Femur (tissue), 1 donor: ENCODE measurements at places on chromosomes 7 and 10.

- DNase-seq = no peak
Measured at GRCh38 chr7:134480730-134481129, 21.8 kb upstream of the AKR1B1 start.

GRCh38 chr10:48958598-48959190 is 19.1 kb upstream of the LRRC18 start:
- no peak for DNase-seq

- DNase-seq = peak; percentile 82
Measured at GRCh38 chr10:61974601-61975390, 73.3 kb downstream of the ARID5B start.

GRCh38 chr10:99346247-99346646 is 17.1 kb downstream of the CNNM1 start:
- DNase-seq = no peak

- no peak for DNase-seq
Measured at GRCh38 chr7:101365956-101366355, 3.3 kb downstream of the COL26A1 start.

DNA sequence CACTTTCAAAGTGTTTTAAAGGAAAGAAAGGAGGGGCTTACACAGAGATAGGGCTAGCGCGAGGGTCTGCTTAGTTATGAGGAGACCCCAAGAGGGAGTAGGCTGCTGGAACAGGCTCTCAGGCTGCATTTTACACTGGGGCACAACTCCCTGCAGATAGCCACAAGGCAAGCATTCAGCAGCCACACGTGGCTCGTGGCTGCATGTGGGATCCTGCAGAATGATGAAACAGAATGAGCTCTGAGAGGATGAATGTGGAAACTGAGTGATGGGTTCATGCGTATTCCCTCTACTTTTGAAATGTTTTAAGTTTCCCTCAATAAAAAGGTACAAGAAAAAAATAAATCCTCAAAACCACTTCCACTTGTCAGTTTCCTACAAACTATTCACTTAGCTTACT is 37.0 kb downstream of the PIP4K2A start:
- DNase-seq = no peak

- DNase-seq = no peak
Measured at GRCh38 chr10:36388166-36388565, 737.2 kb upstream of the ANKRD30A start.
